ENCODE measurements at places on chromosomes 12 and 14.

GRCh38 chr14:74697011-74697410 lies 15.9 kb downstream of the AREL1 start:
- DNase-seq: no peak

DNA sequence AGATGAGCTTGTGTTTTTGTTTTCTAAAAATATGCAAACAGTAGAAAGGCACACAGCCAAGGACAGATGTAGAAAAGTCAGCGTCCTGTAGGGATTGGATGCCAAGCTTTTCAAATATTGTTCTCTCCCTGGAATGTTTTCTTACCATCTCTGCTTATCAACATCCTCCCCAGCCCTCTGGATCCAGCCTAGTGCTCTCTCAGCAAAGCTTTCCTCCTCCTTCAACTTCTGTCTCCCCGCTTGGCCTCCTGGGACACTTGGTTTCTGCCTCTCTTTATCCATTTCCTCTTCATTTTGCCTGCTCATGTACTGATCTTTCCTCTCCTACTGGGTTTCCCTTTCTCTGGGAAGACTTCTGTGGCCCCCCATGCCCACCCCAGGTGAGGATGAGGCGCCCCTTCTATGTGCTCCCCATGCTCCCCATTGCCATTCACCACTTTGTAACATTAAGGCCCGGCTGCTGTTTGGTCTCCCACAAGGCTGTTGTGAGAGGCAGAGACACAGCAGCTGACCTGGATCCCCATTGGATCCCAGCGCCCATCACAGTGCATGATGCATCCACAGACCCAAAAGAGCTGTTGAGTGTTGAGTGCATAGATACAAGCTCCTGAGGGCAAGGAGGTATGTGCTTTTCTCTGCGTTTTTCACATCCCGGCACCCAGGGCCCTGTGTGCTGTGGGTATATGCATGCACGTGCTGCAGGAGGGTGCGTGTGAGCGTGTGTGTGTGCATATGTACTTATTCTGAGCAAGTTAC lies 38.2 kb downstream of the EVL start:
- no peak for DNase-seq

DNA sequence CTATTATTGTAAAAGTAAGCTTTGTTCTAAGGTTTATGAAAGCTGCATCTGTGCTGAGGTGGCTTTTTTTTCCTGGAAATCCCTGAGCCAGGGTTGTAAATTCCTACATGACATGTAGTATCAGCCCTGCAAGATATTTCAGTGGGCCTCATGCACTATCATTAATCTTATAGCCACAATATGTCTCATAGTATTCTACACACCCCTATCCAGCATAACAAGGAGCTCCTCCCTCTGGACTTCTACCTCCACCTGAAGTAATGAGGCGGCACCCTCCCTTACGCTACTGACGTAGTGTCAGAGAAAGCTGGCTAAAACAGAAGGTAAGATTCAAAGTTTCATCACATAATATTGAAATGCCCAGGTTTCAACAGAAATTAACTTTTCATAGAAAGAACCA lies 35.5 kb downstream of the SLC5A8 start:
- no peak for DNase-seq

- DNase-seq: no peak
These were observed 16.4 kb upstream of the SRSF5 start for GRCh38 chr14:69750495-69750894.

GRCh38 chr12:49827051-49827400 lies 1.2 kb downstream of the NCKAP5L start:
- no peak for DNase-seq

All from AG04450 (cell line).